ENCODE measurements at places on chromosomes 2 and 18.

- H3K36me3 ChIP-seq: peaks cover 2% of the 10 kb centered on the region
- no peak overlapping the region for H3K4me3 ChIP-seq
- no peaks in the 10 kb centered on the region for H3K27me3 ChIP-seq
- peak overlapping the region; percentile 41 for H3K27ac ChIP-seq
These were observed 437.0 kb downstream of the PTPRM start for GRCh38 chr18:8003878-8004675.

DNA sequence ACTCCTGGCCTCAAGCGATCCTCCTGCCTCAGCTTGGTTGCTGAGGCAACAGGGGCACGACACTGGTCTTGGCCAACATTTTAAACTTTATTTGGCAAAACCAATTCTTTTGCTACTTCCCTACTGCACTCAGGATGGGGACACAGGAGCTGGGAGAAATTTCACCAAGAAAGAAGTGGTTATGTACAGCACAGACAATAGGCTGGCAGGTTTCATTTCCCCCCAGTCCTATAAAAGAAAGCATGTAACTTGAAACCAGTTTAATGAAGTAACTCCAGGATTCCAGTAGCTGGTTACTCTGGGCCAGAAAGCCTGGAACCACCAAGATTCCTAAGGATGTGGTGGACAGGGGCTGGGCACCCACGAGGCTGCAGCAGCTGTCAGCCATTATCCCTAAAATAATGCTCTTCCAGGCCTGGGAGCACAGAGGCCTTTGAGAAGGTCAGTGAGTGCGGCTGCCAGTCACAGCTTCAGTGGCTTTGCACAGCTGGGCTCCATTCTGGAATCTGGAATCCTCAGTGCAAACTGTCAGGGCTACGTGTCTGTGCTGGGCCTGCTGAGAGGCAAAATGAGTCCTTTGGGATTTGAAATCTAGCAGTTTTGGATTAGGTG lies 142.3 kb upstream of the ITGA6 start:
- no peak overlapping the region for H3K4me3 ChIP-seq
- peak overlapping the region; percentile 62 for H3K27ac ChIP-seq
- H3K4me1 ChIP-seq: peaks cover 35% of the 10 kb centered on the region
- H3K27me3 ChIP-seq: no peaks in the 10 kb centered on the region

- no peak overlapping the region for H3K27ac ChIP-seq
- H3K4me3 ChIP-seq: no peak overlapping the region
- no peak for DNase-seq
- H3K4me1 ChIP-seq: no peaks in the 10 kb centered on the region
- no peaks in the 10 kb centered on the region for H3K27me3 ChIP-seq
These were observed 242.5 kb upstream of the NETO1 start for GRCh38 chr18:73110307-73110706.

DNA sequence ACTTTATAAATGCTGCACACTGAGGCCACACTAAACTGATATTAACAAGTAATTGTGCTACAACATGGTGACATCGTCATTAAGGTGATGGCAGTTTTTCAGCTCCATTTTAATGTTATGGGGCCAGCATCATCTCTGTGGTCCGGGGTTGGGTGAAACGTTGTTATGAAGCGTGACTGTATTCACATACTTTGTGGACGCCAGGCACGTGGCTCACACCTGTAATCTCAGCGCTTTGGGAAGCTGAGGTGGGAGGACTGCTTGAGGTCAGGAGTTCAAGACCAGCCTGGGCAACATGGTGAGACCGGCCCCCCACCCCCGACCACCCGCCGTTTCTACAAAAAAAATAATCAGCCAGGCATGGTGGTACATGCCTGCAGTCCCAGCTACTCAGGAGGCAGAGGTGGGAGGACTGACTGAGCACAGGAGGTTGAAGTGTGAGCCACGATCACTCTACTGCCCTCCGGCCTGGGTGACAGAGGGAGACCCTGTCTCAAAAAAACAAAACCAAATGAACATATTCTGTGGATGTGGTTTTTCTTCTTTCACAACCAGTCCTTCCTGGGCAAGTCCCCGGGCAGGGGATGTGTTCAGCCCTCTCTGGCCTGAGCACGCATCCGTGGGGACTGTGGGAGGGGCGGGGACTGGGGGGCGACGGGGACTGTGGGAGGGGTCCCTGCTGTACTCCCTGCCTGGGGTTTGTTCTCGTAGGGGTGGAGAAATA lies 12.9 kb upstream of the GAL3ST2 start:
- H3K27me3 ChIP-seq: no peaks in the 10 kb centered on the region
- H3K4me3 ChIP-seq: no peak overlapping the region
- DNase-seq: no peak
- peaks cover 3% of the 10 kb centered on the region for H3K4me1 ChIP-seq

DNA sequence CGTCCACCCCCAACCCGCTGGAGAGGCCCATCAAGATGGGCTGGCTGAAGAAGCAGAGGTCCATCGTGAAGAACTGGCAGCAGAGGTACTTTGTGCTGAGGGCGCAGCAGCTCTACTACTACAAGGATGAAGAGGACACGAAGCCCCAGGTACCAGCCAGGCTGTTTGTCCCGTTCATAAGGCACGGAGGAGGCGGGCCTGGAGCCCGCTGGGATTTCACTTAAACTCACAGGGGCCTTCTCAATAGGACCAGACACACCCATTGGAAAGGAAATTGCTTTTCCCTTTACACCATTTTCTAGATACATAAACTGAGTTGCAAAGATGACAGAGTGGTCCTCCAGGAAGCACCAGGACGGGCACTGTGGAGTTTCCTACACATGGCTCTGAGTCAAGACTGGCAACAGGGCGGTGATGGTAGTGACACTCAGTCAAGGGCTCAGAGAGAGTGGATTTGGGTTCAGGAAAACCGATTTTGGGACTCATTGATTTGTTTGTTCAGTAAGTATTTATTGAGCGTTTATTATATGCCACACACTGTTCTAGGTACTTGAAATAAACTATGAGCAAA lies 40.7 kb downstream of the ARHGAP25 start:
- peaks cover 8% of the 10 kb centered on the region for H3K4me1 ChIP-seq
- no peaks in the 10 kb centered on the region for H3K36me3 ChIP-seq
- no peaks in the 10 kb centered on the region for H3K27me3 ChIP-seq
- DNase-seq: no peak

Measured in chondrocyte (in vitro differentiated cells).